DMS79 (cell line): ENCODE measurements at places on chromosomes 7 and 10.

GRCh38 chr7:1908823-1909420 is 238.8 kb downstream of the ELFN1 start:
- no peak for DNase-seq

DNA sequence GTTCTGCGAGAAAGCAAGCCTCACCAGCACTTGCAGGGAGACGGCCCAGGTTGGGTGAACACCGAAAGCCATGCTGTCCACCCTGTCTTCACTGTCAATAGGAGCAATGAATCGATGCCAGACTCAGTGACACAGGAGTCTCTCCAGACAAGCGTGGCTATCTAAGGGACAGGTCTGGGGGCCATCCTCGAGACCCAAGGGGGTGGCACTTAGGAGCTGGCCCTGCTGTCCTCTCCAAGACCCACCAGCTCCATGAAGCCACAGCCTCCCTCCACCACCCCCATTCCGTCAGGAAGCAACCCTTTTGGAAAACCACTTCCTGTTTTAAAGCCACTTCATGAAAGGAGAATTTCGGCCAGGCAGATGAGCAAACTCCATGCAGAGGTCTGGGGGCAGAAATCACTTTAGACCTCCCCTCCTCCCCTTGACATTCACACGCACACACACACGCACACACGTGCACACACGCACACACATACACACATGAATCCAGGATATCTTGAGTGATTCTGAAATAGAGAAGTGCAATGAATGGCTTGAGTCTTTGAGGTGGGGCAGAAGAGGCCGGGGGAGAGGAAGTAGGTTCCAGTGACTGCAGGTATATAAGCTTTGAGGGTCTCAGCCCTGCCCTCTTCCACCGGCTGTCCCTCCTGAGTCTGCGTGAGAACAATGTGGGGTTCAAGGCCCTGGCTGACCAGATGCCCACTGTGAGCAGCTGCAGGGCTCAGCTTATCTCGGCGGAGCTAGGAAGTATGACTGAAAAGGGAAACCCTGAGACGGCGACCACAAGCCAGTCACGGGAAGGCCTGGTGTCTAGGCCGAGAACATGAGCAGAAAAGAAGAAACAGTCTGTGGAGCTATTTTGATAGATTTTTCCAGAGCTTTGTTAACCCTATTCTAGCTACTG is 25.0 kb downstream of the RGS10 start:
- DNase-seq, result no peak

DNA sequence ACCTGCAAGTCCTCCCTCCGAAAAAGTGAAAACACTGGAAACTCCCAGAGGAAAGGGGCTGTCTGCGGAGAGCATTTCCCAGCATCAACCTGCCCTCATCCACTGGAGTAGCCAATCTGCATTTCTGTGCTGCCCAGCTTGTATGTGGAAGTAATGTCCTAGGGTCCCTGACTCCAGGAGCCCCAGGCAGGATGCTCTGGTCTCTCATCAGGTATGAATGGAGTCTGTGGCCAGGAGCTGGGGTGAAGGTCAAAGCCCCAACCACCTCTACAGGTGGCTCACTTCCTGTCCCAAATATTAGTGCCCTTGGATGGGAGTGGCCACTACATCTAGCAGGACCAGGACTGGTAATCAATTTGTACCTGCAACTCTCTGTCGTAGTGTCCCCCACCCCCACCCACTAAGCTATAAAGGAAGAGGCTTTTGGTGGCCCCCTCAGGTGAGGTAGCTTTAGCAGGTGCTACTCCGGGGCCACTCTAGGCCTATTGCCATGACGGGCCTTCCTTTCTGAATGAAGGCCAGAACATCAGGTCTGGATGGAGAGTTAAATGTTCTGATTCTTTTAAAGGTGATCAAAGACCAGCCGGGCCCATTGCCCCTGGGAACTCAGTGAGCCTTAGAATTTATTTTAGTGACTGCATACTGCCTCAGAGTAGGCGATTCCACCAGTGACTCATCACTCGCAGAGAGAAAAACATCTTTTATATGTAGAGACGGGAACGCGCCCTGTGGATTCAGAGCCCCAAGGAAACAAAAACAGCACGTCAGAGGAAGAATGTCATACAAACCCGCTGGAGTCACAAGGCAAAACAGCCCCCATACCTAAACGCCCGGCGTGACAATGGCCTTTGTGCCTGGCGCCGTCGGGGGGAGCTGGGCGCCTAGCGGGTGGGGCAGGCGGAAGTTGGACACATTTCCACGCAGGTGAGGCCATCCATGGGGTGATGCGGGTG is 13.0 kb downstream of the EN2 start:
- no peak for DNase-seq

DNA sequence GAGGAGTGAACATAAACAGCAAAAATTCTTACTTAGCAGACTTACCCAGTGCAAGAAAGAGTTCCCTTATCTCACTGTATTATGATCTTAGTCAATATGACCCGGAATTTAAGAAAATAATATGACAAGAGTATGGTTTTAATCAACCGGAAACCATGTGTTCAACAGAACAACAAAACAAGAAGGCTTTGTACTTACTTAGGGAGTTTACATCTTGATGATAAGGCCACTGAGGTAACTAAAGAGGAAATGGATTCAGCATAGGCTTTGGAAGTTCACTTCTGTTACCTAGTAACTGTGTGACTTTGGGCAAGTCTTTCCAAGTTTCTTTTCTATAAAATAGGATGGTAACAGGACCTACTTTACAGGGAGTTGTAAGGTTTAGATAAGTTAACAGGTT is 7.4 kb upstream of the FAS start:
- DNase-seq, result no peak

DNA sequence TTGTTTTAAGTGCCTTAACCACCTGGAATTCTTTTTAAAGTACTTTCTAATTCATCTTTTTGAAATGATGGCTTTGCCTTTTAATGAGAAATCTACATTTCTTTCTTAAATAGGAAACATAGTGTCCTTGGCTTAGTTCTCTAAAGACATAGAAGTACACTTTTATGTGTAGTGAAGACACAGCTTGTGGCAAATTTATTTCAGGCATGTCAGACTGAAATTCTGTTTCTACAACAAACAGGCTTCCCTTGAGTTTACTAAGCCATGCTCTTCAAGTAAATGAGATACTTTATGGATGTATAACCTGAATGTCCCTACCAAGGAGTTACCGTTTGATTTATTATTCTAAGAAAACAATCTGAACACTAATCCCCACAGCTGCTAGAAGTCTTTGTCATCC is 136.9 kb upstream of the MAGI2 start:
- peak; percentile 26 for DNase-seq
